ENCODE measurements at places on chromosomes 5 and 9. TPM values are rescaled to one million over a fixed set of nuclear protein-coding genes. Genes with fewer than 3 reads are reported as not detected.
A peak's percentile ranks its signal among the peaks of the same experiment; 100 is the strongest.

DNA sequence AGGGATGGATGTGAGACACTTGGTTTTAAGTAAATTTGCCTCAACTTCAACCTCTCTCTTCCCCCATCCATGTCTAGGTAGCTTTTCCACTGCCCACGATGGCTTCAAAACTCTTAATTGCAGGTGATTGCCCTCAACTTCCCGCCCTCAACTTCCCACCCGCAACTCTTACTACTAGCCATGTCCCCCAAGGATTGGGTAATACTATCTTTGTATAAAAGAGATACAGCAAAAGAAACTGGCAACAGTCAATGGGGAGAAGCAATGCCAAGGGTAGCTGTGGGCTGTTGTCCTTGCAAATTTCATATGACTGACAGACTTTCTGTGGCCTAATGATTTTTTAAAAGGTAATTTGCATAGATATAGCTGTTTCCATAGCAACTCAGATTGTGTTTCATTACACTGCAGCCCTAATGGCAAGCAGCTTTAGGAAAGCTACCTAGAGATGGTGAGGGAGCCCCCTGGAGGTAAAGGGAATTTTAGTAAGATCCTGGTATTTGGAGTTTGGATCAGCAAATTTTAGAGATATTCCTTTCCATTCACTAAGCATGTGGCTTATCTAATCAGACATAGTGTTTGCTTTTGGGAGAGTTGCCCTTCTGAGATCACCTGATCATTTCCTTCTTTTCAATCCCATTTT, 421.5 kb upstream of the DAP start:
- no peak overlapping the region for H3K4me3 ChIP-seq
- no peaks in the 10 kb centered on the region for H3K27me3 ChIP-seq
- H3K36me3 ChIP-seq: no peaks in the 10 kb centered on the region
- H3K27ac ChIP-seq: no peak overlapping the region

DNA sequence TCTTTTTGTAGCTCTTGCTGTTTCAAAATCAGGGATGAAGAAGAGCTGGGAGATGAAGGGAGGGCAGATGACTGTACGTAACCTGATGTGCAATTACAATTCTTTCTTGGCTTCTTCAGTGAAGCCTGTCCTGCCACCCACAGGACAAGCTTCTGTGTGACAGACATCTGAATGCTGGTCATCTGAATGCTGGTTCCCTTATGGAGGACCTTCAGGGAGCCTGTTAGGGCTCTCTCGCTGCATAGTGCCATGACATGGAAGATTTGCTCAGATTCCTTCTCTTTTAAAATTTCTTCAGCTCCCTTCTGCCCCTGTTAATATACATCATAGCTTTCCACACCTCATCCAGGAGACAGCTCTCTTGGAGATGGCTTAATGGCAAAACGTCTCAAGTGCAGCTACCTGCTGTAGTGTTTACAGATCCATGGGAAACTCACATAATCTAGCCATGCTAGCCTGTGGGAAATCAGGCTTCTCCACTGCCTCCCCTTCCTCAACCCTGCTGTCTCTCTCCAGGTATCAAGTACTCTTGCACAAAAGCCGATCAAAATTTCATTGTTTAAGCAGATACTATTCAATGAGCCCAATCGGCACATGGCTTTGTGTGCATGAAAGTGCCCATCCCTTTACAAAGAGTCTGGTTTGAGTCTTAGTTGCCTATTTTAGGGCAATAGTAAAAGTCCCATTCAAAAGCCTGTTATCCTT, 134.6 kb downstream of the RAB3C start:
- no peak overlapping the region for H3K27ac ChIP-seq
- no peaks in the 10 kb centered on the region for H3K36me3 ChIP-seq
- peaks cover 12% of the 10 kb centered on the region for H3K27me3 ChIP-seq
- no peak for DNase-seq
- H3K4me1 ChIP-seq: no peaks in the 10 kb centered on the region
- no peak overlapping the region for H3K4me3 ChIP-seq

DNA sequence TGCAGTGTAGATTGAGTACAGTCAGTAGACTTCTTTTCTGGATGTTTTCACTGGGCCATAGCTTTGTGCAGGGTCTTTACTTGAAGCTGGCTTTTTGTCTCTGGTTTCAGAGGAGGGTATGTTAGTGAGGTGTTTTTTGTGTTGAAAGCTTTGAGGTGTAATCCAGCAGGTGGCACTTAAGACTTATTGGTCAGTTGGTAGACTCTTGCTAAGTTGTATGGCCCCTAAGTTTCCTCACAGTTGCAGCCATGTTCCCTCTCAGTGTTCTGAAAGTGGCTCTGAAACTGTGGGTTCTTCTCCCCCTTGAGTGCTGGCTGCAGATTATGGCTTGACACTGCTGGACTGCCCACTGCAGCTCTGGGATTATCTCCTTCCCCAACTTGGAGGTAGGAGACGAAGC, 55.7 kb upstream of the SLC44A1 start:
- no peak for DNase-seq
- H3K4me3 ChIP-seq: no peak overlapping the region
- no peaks in the 10 kb centered on the region for H3K36me3 ChIP-seq
- no peaks in the 10 kb centered on the region for H3K4me1 ChIP-seq

DNA sequence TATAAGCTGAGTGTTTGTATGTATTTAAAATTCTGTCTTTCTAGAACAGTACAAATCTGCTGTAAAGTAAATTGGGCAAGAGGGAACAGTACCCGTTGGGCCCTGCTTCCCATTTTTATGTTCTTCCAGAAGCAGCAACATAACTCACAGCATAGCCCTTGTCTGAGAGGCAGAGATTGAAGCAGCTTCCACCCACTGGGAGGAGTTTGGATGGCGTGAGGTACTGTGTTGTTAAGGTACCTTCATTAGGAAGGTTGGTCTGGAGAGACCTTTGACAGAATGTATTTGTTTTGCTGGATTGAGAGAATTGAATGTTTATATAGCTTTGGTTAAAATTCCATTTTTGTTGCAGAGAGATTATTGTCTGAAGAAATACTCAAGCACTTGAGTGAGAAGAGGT, 24.8 kb downstream of the RAI14 start:
- H3K4me1 ChIP-seq: no peaks in the 10 kb centered on the region
- no peak overlapping the region for H3K4me3 ChIP-seq
- no peaks in the 10 kb centered on the region for H3K36me3 ChIP-seq
- H3K27me3 ChIP-seq: no peaks in the 10 kb centered on the region

GRCh38 chr9:111001526-111001925, 36.7 kb downstream of the LPAR1 start:
- no peaks in the 10 kb centered on the region for H3K4me1 ChIP-seq
- DNase-seq: no peak
- H3K4me3 ChIP-seq: no peak overlapping the region
- H3K27ac ChIP-seq: no peak overlapping the region

DNA sequence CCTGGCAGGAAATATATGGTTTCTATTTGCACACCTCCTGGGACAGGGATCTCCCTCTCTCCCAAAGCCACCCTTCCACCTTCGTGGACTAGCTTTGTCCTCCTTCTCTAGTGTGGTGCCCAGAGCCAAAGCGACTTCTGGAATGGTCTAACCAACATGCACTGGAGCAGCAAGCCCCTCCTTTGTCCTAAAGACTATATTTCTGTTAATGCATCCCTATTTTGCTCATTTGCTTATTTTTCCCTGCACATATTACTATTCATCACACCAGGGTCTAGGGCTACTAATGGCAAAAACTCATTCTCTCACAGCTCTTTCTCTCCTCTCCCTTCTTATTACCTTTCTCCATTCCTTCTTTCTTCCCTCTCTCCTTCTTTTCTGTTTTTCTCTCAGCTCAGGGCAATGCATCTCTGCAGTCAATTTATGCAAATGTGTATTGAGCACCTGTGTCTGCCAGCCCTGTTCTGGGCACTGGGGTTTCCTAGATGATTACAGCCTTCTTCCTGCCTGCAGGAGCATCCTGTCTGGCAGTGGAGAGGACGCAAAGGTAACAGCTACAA, 2.8 kb upstream of the NEURL1B start:
- no peak for DNase-seq
- peaks cover 28% of the 10 kb centered on the region for H3K27me3 ChIP-seq
- H3K4me3 ChIP-seq: no peak overlapping the region
- H3K4me1 ChIP-seq: peaks cover 10% of the 10 kb centered on the region
- H3K36me3 ChIP-seq: no peaks in the 10 kb centered on the region

DNA sequence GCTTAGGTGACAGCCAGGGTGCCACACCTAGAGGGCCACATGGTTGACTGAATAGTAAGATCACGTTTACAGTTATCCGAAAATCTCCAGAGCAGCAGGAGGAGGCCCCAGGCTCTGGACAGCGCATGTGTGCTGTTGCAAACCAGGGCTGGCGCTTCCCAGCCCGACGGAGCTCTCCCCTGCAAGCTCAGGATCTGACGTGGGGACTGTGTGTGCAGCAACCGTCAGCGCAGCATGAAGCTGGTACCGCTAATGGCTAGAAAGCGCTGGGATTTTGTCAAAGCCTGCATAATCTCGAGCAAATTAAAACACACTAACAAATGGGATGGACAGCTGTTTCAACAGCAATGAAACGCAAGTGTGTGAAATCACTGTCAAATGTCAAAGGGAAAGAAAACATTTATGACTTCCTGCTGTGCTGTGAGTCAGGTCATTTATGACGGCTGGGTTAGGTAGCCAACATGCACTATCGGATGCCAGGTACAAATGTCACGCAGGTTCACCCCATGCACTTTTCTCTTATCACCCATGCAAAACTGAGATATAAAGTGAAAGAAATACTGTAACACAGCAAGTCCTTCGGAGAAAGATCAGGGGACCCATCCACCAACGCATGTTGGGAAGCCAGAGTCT, 7.5 kb downstream of the SURF4 start:
- H3K4me3 ChIP-seq: peak overlapping the region; percentile 22
- peak overlapping the region; percentile 94 for H3K27ac ChIP-seq
- DNase-seq: no peak

- H3K27me3 ChIP-seq: no peaks in the 10 kb centered on the region
- peaks cover 20% of the 10 kb centered on the region for H3K4me1 ChIP-seq
- H3K36me3 ChIP-seq: peaks cover 82% of the 10 kb centered on the region
- H3K4me3 ChIP-seq: no peak overlapping the region
Measured at GRCh38 chr5:151810449-151810848, 38.7 kb downstream of the G3BP1 start.

DNA sequence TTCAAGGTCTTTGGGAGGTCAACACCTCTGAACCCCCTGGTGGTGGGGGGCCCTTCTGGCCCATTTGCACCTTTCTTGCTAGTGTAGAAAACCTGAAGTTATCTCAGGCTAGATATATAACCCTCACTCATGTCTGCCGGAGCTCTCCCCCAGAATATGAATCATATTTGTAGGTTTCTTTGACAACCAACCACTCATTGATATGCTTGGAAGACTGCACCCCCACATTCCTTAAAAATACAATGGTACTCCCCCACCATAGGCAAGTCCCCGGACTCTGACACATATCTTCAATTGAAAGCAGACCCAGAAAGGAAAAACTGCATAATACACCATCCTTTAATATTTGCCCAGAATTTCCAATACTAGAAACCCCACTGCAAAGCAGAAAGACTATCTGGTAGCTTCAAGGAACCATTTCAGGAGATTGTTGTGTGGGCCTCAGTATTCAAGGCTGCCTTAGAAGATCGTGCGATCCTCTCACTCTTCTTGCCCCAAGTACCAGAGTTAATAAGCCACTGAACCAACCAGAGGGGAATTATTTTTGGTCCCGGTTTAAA, 978 bp upstream of the UBE2B start:
- H3K4me3 ChIP-seq: peak overlapping the region; percentile 93
- peaks cover 45% of the 10 kb centered on the region for H3K4me1 ChIP-seq
- peak overlapping the region; percentile 93 for H3K27ac ChIP-seq

- DNase-seq: peak; percentile 79
- H3K4me1 ChIP-seq: peaks cover 79% of the 10 kb centered on the region
- H3K4me3 ChIP-seq: peak overlapping the region; percentile 50
- H3K36me3 ChIP-seq: peaks cover 19% of the 10 kb centered on the region
- H3K27me3 ChIP-seq: no peaks in the 10 kb centered on the region
- peak overlapping the region; percentile 80 for H3K27ac ChIP-seq
Measured at GRCh38 chr5:56610093-56610698, 205.2 kb upstream of the MAP3K1 start.

DNA sequence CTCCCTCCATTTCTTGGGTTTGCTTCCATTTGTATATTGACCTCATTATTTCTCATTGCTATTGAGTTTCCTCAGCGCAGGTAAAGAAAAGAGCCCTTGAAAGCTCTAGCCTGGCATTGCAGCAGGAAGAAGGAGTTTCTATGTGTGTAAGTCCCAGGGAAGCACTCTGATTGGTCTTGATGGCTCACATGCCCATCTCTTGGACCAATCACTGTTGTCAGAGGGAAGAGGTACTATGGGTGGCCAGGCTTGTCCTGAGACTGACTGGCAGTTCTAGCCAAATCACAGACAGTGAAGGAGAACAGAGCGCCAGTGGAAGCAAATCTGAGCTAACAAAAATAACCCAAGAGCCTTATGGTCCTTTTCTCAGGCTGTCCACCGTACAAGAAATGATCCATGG, 219.0 kb downstream of the PAX5 start:
- no peaks in the 10 kb centered on the region for H3K4me1 ChIP-seq
- no peak for DNase-seq

GRCh38 chr5:113776168-113776567, 262.7 kb downstream of the YTHDC2 start:
- H3K4me3 ChIP-seq: no peak overlapping the region
- no peak for DNase-seq
- no peaks in the 10 kb centered on the region for H3K36me3 ChIP-seq
- no peaks in the 10 kb centered on the region for H3K27me3 ChIP-seq
- no peaks in the 10 kb centered on the region for H3K4me1 ChIP-seq

- no peak overlapping the region for H3K27ac ChIP-seq
- H3K4me1 ChIP-seq: no peaks in the 10 kb centered on the region
- H3K36me3 ChIP-seq: no peaks in the 10 kb centered on the region
- H3K4me3 ChIP-seq: no peak overlapping the region
- H3K27me3 ChIP-seq: no peaks in the 10 kb centered on the region
- DNase-seq: no peak
Measured at GRCh38 chr5:103648086-103648485, 85.5 kb upstream of the NUDT12 start.

GRCh38 chr9:114511978-114512874, 7.0 kb upstream of the WHRN start:
- H3K4me3 ChIP-seq: no peak overlapping the region
- no peaks in the 10 kb centered on the region for H3K36me3 ChIP-seq
- DNase-seq: no peak
- peaks cover 44% of the 10 kb centered on the region for H3K27me3 ChIP-seq

DNA sequence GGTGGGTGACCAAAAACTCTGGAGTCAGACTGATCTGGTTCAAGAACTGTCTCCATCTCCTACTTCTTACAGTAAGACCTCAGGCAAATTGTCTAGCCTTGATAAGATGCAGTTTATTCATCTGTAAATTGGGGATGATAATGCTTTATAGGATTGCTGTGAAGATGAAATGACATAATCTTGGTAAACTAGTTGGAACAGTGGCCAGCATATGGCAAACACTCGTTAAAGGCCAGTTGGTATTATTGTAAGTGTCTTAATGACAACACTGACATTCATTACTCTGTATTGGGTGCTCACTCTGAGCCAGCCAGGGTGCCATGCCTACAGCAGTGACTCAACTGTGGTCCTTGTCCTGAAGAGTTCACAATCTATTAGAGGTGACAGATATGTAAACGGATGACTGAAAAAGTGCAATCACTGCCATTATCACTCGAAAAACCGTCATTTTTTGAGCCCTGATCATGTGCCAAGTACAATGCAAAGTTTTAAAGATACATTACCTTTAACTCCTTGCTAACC, 84.9 kb upstream of the HSPA9 start:
- DNase-seq: no peak
- no peak overlapping the region for H3K4me3 ChIP-seq
- H3K36me3 ChIP-seq: peaks cover 3% of the 10 kb centered on the region
- peaks cover 89% of the 10 kb centered on the region for H3K27me3 ChIP-seq

The PCDHGB5 gene
- 0.43 TPM for total RNA-seq

The HOMER1 gene
- total RNA-seq: 13.8 TPM

The FBXW5 gene
- 92.7 TPM for total RNA-seq

The C9orf57 gene
- not detected for total RNA-seq

The LCP2 gene
- 283 TPM for total RNA-seq
